ENCODE measurements at places on chromosomes 5 and 9.

DNA sequence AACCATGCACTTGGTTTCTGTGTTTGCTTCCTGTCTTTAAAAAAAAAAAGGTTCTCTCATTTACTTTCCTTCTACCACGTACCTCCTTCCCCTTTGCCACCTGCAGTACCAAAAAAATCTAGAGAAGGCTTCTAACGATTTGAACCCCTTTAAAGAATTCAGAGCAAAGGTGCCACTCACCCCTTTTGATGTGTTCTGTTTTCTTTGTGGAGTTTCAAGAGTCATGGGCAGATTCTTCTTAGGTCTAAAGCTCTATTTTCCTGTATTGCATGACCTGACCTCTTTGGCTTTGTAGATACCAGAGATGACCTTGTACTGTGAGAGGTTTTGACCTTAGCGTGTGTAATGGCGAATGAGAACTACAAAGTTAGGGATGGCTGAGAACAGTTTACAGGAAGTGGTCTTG is 29.0 kb downstream of the TXNDC8 start:
- DNase-seq = no peak

DNA sequence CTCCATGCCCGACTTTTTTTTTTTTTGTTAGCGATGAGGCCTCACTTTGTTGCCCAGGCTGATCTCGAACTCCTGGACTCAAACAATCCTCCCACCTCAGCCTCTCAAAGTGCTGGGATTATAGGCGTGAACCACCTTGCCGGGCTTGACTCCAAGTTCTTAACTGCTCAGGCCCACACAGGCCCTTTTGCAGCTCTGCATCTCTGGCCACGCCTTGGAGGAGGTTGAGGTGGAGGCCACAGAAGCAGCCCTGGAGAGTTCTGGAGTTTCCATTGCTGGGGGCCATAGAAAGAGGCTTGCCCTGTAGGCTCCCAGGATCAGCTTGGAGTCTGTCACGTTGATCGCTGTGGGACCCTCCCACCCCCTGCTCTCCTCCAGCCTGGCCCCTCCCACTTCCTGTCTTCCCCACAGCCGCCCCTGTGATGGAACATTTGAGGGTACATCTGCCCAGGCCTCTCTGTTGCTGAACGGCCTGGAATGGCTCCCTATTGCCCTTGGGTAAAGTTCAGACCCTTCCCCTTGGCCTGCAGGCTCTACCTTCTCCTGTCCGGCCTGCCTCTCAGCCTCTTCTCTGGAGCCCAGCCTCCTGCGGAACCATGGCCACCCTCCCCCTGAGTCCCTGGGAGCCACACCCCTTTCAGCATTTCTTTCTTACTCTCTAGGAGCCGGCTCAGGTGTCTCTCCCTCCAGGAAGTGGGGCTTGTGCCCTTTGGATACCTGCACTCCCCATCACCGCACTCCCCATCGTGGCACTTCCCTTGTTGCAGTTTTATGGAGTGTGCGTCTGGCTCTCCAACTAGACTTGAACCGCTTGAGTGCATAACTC is 30.4 kb upstream of the IER5L start:
- DNase-seq = no peak

DNA sequence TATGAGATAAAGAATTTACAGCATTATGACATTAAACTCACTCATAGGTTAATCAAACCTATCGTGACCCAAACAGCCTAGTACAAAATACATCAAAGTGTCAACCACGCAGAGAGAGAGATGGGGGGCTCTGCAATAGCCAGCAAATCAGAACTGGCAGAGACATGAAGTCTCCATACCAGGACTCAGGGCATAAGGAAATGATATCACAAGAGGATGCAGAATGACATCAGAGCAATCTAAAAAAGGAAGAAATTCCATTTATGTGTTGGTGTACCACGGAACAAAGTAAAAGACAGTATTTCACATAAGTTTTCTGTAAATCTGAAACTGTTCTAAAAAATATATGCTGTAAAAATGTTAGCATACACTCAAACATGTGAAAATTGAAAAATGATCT is 24.6 kb downstream of the BICD2 start:
- no peak for DNase-seq

GRCh38 chr9:104555521-104555920 is 13.4 kb upstream of the OR13C8 start:
- no peak for DNase-seq

- no peak for DNase-seq
These were observed 562 bp downstream of the GSN start for GRCh38 chr9:121268598-121268850.

DNA sequence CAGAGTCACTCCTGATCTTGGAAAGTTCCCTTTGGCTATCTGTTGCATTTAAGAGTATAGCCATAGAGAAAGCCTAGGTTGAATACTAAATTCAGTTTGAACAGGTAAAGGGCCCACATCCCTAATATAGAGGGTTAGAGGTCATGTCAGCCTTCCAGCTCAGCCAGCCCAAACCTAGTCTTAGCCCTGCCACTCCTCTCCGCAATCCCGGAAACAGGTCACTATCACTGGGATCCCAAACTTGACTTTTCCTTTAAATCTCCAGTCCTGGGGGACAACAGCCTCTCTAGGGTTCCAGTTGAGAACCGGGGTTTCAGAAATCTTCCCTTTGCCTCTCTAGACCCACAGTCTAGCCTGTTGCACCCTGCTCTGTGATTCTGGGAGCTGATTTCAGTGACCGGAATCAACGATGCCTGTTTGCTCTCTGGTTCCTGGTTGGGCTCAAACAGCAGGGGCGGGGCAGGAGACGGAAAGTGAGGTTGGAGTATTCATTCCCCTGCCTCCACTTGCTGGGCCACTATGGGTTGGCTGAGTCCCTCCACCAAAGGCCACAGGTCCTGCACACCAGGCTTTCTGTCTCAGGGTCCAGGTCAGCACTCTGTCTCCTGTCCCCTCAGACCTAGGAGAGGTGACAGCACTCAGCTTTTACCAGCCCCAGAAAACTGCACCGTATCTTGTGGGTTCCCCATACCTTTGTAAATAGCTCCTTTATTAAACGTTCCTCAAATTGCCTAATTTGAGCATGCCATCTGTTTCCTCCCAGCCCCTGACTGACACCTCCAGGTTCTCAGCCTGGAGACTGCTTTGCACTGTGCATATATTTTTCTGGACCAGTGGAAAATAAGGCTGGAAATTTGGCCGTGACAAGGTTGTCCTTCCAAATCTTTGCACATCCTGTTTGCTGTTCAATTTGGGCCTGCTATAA is 23.8 kb upstream of the CPEB4 start:
- peak; percentile 57 for DNase-seq
